ENCODE measurements at places on chromosomes 7 and 10.

DNA sequence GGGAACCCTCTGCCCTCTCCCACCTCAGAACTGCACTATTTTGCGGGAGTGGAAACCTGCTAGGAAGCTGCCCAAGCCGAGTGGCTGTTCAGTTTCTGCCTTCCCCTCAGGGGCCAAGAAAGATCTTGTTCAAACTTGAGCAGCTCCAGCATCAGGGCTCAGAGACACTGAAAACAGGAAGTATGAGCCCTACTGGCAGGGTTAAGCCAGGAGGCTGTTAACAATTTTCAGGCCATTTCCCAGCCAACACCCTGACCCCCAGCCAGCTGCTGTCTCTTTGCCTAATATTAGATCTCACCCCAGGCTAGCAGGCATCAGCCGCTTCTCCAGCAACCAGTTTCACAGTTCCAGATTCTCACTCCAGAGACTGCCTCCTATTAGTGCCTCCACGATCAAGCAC is 9.2 kb downstream of the PLAU start:
- peak; percentile 80 for ATAC-seq

- ATAC-seq = no peak
Observed at GRCh38 chr10:126736727-126737126, 66.2 kb upstream of the C10orf90 start.

DNA sequence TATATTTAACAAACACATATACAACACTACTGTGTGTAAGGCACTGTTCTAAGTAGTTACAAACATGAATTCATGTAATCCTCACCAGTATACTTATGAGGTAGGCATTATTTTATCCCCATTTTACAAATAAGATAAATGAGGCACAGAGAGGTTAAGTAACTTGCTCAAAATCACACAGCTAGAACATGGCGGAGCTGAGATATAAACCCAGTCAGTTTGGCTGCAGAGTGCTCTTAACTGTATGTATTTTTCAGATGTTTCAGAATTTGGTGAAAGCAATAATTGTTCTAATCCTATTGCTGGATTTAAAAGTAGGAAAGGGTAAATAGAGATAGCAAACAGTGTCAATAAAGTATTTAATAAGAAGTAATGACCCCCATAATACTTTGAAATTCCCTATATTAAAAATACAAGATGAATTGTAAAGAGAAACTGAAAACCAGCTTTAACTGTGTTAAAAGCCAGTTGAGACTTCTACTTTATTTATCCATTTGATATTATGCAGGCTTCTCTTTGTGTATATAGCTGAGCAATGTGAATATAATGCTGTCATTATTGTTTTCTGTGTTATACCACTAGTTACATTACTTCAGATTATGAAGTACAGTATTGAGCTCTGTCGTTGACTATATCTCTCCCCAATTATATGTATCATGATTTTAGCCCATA is 32.3 kb upstream of the RPA3 start:
- no peak for ATAC-seq

DNA sequence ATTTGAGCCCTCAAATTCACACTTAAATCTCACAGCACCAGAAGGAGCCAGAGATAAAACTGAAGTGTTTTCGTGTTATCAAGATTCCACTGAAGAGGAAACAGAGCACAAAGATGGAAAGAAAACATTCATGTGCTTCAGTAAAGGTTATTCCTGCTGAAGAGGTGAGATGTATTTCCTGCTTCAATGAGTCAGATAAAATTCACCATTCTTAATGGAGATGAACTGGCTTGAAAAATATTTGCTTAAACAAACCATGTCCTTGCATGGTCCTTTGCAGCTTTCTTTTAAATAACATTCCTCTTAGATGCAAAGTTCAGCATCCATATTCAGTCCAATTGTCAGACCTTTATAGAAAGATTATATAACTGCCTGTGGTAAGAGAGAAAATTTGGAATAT is 294.2 kb downstream of the IPMK start:
- ATAC-seq = no peak

DNA sequence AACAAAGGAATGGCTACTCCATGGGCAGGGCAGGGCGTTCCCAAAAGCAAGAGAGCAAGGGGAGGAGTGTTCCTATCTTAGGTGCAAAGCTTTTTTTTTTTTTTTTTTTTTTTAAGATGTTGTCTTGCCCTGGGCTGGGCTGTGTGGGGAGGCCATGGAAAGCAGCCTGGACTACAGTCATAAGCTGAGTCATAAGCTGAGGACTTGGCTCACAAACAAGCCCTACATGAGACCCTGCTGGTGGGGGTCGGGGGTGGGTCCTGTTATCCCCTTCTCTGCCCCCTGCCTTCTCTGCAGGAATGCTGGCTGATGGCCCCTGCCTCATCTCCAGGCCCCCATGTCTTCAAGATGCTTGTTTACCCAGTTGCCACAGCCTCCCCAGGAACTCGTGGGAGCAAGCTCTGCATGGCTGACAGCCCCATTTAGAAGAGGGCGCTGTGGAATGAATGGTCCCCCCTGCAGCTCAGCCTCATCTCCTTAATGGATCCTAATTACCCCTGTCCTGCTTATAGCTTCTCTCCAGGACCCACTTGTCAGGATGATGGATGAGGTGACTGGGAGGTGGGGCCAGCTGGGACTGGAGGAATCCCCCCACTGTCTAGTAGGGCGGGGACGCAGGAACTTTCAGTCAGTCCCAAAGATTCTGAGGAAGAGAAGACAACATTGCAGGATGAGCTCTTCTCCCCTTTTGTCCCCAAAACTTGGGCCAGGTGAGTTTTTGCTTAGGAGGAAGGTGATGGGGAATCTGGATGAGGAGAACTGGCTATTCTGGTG is 340.8 kb upstream of the PODXL start:
- no peak for ATAC-seq

- ATAC-seq = no peak
Observed at GRCh38 chr7:151930695-151931094, 25.6 kb upstream of the GALNTL5 start.

DNA sequence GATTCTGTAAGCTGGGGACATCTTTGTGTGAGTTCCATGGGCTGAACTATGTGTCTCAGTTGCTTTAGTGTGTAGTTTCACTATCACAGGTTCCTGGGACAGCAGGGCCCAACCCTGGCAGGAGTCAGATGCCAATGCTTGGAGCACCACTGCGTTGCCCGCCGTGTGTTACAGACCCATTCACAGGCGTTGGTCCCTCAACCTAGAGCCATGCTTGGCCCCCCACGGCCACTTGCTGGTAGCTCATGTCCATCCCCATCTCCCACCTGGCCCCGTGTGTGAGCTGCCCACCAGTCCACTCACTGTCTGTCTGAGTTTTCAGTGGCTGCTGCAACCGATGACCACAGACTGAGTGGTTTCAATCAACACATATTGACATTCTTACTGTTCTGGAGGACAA is 546.9 kb downstream of the TCERG1L start:
- no peak for ATAC-seq

DNA sequence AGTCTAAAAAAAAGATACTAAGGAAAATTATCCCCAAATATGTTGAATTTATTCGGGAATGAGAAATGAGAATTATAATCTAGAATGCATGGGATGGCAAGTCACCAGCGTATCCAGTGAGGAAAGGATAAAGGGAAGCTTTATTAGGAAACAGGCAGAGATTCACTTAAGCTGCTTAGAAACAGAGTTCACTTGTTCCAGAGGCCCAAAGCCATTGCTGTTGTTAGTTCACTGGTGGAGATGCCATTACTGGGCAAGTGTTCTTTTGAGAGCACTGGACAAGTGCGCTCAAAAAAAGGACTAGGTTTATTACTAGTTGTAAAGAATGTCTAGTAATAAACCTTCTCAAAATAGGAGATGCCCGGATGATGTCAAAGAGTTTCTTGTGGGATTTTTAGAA is 51.2 kb downstream of the MICU1 start:
- ATAC-seq = no peak

- no peak for ATAC-seq
Observed at GRCh38 chr7:112211348-112211907, 4.9 kb downstream of the ZNF277 start.

DNA sequence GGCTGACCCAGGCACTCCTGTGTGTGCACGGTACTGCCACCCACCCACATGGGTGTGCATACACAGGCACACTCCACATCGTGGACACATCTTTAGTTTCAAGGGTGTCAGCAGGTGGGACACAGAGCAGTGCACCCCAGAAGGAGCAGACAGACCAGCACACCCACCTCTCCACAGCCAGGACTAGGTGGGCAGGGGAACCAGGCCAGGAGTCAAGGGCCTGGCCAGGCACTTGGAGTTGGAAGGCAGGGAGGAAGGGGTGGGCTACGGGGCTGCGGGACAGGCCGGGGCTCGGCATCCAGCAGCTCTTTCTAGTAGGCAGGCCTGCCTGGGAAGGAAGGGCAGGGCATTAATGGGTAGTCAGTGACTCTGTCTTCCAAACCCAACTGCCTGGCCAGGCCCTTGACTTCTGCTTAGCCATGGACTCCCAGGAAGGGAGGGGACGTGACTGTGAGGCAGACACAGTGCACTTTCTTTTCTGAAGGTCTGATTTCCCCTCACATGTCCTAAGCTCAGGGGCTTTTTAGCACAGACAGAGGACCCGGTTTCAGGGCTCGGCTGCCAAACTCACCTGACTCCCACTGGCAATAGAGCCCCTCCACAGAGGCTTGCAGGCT is 14.6 kb downstream of the RASGEF1A start:
- no peak for ATAC-seq

GRCh38 chr7:5360451-5360850 is 63.2 kb downstream of the TNRC18 start:
- ATAC-seq = no peak

DNA sequence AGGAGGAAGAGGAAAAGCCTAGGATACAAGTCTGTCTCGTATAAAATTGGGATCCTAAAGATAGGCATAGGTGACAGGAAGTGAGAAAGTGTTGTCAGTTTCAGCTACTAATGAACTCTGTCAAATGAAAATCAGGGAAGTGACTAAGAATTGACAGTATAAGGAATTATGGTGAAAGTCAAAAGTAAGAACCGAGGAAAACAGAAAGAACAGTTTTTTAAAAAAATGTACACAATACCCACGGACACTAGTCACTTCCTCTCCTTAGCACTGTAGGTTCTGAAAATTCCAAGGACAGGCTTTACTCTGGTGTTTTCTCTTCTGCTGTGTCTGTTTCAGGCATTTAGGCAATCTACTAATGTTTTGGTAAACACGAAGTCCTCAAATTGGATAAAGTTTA is 42.3 kb downstream of the ATAD1 start:
- no peak for ATAC-seq

GRCh38 chr7:130732980-130733930 is 752 bp downstream of the KLF14 start:
- peak; percentile 31 for ATAC-seq

DNA sequence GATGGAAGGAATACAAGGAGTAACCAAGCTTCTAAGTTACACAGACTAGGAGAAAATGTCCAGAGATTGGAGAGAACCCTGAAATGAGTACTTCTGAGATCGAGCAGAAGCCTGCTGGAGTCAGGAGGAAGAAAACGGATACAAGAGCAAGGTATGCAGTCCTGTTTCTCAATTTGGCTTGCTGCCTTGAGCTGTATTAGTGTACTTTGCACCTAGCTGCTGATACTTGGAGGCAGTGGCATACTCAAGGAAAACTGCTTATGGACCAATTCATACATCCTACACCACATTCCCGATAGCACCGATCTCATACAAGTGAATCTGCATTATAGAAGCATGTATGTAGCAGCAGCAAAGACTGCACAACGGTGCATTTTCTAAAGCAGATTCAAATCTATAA is 14.4 kb downstream of the PIP4K2A start:
- no peak for ATAC-seq

DNA sequence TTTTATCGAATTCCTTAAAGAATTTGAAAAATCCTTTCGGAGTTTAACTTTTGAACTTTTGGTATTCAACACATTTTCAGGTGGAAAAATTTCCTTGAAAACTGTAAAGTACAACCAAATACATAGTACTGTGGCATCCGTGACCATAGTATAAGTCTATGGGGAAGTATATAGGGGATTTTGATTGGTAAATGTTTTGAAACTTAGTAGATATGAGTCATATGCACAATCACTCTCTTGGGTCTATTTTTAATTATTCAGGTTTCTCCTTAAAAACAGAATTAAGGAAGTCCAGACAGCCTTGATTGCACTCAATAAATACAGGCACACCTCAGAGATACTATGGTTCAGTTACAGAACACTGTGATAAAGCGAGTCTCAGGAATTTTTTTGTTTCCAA is 64.2 kb downstream of the AVL9 start:
- ATAC-seq = no peak

- no peak for ATAC-seq
Observed at GRCh38 chr7:148856891-148857290, 27.2 kb downstream of the EZH2 start.

- ATAC-seq = no peak
Observed at GRCh38 chr7:22865602-22865960, 42.9 kb upstream of the TOMM7 start.

DNA sequence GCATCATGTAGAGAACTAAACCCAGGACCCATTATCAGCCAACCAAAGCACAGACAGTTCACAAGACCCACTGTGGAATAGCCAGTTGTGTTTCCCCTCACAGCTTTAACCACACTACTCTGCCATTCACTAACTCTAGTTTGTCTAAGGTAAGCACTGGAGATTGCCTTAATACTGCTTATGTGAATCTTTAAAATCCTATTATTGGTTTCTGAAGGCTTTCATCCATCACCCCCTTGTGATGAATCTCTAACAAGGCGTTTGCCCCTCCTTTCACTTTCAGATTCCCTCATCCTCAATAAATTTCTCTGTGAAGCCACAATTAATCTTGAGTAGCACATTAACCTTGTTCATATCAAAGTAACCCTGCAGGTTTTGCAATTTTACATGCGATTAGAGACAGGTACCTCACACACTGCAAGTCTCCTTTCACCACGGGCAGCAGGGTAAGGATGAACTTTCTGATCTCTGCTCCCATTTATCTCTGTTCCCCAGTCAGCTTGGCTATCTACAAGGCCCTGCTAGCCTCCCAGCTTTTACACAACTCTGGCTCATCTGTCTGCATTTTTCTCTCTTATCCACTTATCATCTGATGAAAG is 785.6 kb downstream of the REEP3 start:
- no peak for ATAC-seq

- ATAC-seq = no peak
Observed at GRCh38 chr7:127888411-127888810, 142.8 kb downstream of the LRRC4 start.

- ATAC-seq = no peak
Observed at GRCh38 chr10:52682766-52683165, 89.8 kb downstream of the MBL2 start.

GRCh38 chr10:130974166-130974565 is 337.4 kb downstream of the TCERG1L start:
- no peak for ATAC-seq

DNA sequence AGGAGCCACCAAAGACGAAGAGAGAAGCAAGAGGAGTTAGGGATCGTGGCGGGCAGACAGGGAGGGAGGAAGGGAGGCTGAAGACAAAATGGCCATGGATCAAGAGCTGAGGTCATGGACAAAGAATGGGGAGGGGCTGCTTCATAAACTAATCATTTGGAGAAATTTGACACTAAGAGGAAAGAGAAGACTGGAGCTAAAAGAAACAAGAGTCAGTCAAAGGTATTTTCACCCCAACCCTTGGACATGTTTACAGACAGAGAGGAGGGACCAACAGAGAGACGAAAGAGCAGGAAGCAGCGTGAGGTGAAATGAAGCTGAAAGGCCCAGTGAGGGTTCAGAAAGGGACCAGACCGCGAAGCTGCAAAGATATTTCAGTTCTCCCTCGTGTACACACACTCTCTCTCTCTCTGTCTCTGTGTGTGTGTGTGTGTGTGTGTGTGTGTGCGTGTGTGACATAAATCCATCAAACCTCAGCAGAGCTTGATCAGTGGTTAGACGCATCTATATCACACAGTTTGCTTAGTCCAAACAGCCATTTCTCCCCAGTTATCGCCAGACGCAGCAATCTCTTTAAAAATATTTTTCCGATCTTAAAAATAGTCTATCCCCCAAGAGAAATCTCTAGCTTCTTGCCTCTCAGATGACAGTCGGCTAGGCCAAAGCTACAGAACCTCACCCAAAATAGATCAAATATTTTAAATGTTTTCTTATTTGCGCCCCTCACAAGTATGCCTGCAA is 12.5 kb upstream of the CALD1 start:
- ATAC-seq = peak; percentile 40

Measured in gastroesophageal sphincter (tissue), 4 donors.